Retina (tissue), 1 donor: ENCODE measurements at places on chromosomes 1 and 21.
A peak's percentile ranks its signal among the peaks of the same experiment; 100 is the strongest.

- DNase-seq = no peak
Measured at GRCh38 chr21:32364387-32364786, 28.4 kb downstream of the URB1 start.

DNA sequence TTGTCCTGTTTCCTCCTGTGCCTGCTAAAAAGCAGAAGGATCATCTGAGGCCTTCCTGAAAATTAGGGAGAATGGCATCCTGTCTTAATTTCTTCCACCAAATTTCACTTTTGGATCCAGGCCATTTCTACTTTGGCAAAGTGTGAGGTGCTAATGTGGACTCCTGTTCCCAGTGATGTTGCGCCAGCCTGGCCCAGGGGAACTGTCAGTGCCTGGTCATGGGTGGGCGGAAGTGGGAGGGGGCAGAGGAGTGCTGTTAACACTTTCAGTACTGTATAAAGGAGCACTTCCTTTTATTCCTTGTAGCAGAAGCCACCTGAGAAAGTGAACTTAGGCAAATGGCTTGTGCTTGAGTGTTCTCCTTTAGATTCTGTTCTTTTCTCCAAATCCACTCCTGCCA is 19.9 kb downstream of the ELAPOR1 start:
- no peak for DNase-seq

- peak; percentile 39 for DNase-seq
Measured at GRCh38 chr1:34167389-34167788, 2.4 kb upstream of the CSMD2 start.

DNA sequence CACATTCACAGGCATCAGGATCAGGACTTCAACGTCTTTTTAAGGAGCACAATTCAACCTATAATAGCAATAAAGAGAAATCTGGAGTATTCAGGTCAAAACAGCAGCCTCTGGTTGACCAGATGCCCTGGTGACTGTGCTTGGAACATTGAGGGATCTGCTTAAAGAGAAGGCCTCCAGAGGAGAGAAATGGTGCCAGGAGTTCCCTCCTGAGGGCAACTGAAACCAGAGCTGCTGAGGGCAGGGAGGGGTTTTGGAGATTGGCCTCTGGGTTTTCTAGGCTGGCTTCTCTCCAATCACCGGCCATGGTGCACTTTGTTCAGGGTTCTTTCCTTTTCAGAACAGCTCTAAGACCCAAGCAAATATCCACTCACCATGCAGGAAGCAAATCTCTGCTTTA is 190.7 kb upstream of the KIAA0040 start:
- no peak for DNase-seq

DNA sequence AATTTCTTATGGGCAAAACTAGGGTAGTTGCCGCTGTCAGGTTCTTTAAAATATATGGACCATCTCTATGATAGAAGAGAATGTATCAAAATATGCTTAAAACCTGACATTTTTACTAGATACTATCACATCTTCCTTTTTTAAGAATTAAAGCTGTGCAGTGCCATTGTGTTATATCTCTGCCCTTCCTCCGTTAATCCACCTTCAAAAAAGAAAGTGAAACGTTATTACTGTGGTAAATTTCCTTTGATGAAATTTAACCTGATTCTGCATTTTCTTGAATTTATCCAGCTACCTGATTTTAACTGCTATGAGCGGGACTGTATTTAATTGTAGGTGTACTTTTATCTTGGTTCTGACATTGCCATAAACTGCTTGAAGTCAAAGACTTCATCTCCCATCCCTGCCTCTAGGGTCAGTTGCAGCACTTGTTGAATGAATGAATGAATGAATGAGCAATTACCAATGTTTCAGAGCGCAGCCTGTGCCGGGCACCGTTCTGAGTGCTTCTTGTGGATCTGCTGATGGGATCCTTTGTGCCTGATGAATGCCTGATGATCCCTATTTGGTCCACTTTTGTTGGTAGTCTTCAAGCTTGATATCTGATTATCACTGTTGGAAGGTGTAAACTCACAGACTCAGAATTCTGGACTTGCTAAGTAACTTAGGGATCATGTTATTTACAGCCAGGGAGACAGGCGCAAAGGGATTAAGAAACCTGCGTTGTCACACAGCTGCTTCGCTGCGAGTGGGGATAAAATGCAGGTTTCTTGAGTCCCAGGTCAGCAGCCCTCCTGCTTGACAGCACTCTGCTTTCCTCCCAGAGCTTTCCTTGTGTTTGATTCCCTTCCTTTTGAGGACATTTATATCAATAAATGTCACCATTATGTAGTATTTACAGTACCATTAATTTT is 30.1 kb downstream of the SMYD2 start:
- DNase-seq = no peak

DNA sequence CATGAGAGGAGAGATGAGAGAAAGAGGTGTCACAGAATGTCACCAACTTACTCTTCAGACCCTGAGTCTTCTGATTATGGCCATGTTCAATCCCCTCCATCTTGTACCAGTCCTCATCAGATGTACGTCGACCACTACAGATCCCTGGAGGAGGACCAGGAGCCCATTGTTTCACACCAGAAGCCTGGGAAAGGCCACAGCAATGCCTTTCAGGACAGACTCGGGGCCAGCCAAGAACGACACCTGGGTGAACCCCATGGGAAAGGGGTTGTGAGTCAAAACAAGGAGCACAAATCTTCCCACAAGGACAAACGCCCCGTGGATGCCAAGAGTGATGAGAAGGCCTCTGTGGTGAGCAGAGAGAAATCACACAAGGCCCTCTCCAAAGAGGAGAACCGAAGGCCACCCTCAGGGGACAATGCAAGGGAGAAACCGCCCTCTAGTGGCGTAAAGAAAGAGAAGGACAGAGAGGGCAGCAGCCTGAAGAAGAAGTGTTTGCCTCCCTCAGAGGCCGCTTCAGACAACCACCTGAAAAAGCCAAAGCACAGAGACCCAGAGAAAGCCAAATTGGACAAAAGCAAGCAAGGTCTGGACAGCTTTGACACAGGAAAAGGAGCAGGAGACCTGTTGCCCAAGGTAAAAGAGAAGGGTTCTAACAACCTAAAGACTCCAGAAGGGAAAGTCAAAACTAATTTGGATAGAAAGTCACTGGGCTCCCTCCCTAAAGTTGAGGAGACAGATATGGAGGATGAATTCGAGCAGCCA is 8.0 kb downstream of the ELOA start:
- DNase-seq = peak; percentile 28
